ENCODE measurements at places on chromosomes 16 and 17.
A peak's percentile ranks its signal among the peaks of the same experiment; 100 is the strongest.

GRCh38 chr17:54903375-54903774 is 2.7 kb downstream of the TOM1L1 start:
- no peak for DNase-seq

- DNase-seq = no peak
Measured at GRCh38 chr16:15808071-15808470, 48.8 kb downstream of the MYH11 start.

- DNase-seq = no peak
Measured at GRCh38 chr17:60640503-60640902, 37.1 kb upstream of the BCAS3 start.

DNA sequence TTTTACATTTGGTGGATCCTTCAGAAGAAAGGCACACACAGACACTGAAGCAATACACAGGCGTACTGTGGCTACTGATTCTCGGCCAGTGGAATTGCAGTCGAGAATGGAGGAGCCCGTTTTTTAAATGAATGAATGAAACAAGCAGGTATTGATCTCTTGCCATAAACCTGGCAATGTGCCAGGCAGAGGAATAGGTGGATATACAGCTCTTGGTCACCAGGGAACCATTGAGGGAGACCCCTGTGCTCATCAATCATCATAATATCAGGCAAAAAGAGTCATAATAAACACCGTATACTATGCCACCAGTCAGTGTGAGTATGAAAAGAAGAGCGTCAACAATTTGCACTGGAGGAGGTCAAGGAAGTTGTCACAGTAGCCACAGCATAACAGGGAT is 140.3 kb upstream of the FOXF1 start:
- no peak for DNase-seq

- no peak for DNase-seq
Measured at GRCh38 chr17:57784226-57784895, 39.3 kb upstream of the CCDC182 start.

- peak; percentile 12 for DNase-seq
Measured at GRCh38 chr16:50153596-50154419, 702 bp downstream of the TENT4B start.

- no peak for DNase-seq
Measured at GRCh38 chr16:50402298-50402895, 33.6 kb upstream of the BRD7 start.

DNA sequence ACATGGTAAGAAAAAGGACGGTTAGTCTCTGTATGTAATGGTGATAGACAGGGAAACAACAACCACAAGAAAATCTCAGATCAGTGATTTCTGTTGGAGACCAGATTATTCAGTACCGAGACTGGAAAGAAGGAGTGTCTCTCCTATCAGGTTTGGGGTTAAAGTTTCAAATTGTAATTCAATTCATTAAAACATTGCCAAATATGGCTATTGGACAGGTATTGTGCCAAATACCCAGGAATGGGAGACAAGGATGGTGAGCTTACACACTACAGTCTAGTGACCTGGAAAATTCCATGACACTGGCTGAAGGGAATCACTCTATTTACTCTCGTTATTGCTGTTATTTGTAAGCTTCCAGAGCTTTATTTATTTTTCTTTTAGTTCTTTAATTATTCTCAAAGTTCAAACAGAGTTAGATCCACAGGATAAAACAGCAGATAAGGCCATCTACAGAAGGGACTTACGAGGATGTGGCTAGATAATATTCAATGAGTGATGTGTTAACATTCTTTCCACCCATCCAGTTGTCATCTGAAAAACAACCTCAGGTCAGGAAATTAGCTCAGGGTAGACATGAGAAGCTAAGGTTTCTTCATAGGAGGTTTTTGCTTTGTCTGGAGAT is 25.1 kb upstream of the MMD start:
- no peak for DNase-seq

DNA sequence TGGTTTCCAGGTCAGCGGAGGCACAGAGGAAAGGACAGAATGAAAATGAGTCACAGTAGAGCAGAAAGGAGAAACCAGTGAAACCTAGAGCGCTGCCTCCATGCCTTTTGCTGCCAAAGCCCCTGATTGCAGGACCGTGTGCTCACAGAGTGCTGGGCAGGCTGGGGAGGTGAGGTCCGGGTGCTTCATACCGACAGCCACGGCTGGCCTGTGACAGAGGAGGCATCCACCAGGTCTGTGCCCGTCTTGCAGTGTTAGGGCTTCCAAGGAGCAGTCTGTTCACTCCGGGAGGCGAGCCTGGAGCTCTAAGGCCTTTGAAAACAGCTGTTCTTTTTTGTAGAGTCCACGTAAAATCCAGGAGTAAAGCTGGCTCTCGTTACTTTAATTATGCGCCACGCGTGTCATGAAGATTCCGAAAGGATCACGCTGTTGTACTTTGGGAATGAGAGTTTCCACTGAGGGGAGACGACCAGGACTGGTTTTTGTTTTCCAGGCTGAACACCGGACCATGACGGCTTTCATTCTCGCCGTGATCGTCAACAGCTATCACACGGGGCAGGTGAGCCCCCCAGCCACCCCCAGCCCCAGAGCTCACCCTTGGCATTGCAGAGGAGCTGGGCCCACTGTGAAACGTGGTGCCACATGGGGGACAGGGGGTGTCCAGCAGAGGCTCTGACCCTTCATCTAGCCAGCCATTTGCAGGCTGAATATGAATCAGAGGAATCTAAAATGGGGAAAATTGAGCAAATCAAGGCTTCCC is 108.5 kb upstream of the CHMP6 start:
- no peak for DNase-seq

GRCh38 chr17:81659038-81659437 is 2.7 kb upstream of the PDE6G start:
- no peak for DNase-seq

- no peak for DNase-seq
Measured at GRCh38 chr17:77096570-77097214, 44.1 kb upstream of the SEC14L1 start.

DNA sequence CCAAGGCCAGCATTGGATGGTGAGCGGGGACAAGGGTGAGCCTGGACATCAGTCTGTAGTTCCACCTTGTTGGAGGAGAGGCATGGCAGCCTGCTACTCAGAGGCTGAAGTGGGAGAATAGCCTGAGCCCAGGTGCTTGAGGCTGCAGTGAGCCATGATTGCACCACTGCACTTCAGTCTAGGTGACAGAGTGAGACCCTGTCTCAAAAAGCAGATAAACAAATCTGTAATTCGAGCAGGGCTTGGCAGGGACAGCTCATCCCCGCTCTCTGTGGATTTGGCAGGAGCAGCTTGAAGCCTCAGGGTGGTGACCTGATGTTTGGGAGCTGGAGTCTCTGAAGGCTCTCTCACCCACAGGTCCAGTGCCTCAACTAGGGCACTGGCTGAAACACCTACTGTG is 38.6 kb upstream of the ZCCHC14 start:
- DNase-seq = no peak

GRCh38 chr17:55004484-55004883 is 35.9 kb downstream of the STXBP4 start:
- DNase-seq = no peak

DNA sequence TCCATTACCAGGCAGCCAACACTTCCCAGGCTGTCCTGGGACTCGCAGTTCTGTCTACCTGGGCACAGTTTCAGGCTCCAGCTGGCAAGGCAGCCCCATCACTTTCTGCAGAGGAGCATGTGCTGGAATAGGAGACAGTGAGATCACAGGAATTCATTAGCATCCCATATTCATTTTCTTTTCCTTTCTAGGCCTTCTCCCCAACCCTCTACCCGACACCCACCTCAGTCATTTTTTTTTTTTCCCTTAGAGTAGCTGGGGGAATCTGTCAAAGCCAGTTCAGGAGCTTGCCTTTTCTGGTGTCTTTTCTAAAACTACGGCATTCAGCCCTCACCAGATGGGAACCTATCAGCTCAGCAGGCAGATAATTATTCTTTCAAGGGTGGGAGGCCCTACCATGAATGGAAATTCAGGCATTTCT is 42.4 kb upstream of the FBXO47 start:
- DNase-seq = no peak

- DNase-seq = no peak
Measured at GRCh38 chr17:5861246-5861645, 208.9 kb upstream of the WSCD1 start.

DNA sequence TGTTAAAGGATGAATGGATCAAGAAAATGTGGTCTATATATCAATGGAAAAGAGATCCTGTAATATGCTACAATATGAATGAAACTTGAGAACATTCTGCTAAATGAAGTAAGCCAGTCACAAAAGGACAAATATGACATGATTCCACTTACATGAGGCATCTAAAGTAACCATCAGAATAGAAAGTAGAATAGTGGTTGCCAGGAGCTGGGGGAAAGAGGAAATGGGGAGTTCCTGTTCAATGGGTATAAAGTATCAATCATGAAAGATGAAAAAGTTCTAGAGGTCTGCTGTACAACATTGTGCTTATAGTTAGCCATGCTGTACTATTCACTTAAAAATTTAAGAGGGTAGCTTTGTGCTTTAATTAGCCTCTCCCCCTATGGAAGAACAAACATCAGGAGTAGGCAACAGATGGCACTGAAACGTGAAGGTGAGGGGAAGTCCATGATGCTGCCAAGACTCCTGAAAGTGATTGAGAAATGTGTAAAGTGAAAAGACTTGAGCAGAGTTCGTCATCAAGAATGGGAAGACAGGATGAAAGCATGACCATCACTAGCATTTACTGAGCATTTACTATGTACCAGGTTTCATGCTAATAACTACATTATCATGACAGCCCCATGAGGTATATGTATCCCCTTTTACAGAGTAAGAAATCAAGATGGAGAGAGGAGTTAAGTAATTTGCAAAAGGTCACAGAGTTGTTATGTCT is 167.2 kb downstream of the CYB561 start:
- DNase-seq = no peak

DNA sequence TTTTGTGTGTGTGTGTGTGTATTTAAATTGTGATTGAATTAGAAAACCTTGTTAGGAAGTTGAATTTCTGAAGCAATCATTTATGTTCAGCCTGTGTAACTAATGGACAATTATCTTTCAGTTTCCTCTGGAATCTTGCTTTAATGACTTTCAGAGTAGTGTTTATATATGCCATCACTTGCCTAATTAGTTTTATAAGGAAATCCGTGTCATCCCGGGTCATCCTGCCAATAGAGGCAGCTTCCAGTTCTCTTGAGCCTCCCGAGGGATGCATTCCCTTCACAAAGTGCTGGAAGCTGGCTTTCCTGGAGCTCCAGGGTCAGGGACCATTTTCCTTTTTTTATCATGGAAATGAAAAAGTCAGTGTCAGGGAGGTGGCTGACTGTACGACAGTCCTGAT is 42.9 kb downstream of the PRKCA start:
- DNase-seq = no peak

GRCh38 chr17:40123811-40124114 is 2.0 kb downstream of the MSL1 start:
- DNase-seq = no peak

DNA sequence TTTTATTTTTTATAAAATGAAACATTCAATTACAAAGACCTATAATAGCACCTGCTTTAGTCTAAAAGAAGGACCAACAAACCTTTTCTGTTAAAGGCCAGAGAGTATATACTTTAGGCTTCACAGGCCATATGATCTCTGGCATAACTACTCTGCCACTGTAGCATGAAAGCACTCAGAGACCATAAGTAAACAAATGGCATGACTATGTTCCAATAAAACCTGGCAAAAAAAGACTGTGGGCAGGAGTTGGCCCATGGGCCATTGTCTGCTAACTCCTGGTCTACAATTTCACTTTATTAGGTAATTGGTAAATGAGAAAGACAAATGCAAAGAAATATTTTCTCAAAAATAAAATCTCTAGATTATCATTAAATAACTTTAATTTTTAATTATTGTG is 14.9 kb downstream of the CEP112 start:
- DNase-seq = no peak

DNA sequence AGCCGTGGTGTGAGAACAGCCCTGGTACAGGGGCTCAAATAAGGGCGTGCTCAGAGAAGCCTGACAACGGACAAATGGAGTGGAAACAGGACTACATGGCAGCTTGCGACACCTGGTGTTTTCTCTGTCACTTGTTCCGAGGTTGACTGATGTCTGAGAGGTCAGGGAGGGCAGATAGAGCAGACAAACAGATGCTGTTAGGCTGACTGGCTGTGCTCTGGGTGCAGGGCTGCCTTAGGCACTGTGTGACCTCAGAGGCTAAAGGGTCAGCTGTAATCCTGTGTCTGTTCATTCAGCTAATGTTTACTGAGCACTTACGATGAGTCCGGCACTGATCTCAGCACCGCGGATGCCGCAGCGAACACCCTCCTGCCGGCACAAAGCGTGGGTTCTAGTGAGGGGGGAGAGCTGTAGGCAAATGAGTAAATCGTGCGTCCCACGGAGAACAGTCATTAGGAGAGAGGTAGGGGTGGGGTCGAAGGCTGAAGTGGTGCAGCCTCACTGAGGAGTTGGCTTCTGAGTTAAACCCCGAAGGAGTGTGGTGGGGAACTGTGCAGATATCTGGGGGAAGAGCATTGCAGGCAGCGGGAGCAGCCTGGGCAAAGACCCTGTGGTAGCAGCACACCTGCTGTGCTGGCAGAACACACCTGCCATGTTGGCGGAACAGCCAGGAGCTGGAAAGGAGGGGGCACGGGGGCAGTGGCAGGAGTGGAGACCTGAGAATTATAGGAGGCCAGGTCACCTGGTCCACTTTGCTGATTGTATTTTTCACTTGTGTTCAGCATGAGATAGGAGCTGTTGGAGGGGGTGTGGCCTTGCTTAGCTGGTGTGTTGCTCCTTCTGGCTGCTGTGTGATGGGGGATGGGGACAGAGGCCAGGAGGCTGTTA is 35.0 kb downstream of the GPT2 start:
- no peak for DNase-seq

- no peak for DNase-seq
Measured at GRCh38 chr17:50649042-50649908, 14.6 kb downstream of the ABCC3 start.

DNA sequence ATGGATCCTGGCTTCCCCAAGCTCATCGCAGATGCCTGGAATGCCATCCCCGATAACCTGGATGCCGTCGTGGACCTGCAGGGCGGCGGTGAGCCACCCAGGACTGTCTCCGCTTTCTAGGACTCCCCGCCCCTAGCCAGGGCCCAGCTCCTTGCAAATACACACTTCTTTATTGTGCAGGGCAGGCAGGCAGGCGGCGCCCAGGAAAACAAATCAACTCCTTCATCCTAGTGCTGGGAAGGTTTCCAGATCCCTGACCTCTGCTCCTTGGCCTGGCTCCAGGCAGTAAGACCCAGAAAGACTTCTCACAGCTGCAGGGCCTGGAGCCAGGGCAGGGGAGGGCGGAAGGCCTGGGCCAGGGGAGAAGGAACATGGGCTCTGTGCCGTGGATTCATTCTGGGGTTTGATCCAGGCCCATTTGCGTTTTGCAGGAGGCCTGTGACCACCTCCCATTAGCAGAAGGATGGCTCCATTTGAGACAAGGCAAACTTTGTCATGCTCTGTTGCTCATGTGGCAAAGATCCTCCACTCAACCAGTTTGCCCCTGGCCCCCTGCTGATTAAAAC is 6.0 kb upstream of the LPCAT2 start:
- no peak for DNase-seq
